Stimulated activated CD8-positive, alpha-beta memory T cell treated with anti-CD3 and anti-CD28 coated beads, Interleukin-12 subunit alpha, Interleukin-12 subunit beta, amount 100 ng/mL, for 1 hour (primary cell): ENCODE measurements at places on chromosomes 2 and 18.

DNA sequence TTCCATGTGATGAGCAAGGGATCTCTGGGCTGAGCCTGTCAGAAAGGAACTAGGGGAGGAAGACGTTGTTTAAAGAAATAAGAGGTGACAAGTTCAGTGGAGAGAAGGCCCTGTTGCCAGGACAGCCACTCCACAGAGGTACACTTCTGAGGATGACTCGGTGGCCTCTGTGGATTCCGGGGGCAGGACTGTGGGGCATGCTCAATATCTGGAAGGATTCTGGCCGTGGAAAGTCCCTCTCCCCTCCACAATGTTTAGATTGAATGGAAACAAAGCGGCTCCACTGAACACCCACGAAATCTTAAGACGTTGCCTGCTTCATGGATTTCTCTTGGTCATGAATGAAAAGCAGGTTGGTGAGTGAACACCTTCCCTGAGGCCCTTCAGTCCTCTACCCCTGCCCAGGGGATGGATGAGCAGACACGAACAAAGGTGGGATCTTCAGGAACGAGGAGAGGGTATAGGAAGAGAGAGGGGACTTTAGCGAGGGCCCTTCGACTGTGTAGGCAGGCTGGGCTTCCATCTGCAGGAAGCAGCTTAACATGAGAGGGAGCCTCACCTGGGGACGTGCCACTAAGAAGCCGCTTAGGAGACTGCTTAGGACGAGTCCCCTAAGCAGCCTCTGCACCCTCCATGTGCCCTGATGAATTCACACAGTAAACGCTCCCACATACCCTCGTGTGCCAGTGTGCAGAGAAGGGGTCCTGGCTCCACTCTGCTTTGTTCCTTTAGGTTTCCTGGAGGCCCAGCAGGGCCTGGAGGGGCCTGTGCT lies 1.9 kb downstream of the NTSR2 start:
- DNase-seq: no peak

- no peak for DNase-seq
Observed at GRCh38 chr2:189592353-189592984, 11.9 kb upstream of the SLC40A1 start.

DNA sequence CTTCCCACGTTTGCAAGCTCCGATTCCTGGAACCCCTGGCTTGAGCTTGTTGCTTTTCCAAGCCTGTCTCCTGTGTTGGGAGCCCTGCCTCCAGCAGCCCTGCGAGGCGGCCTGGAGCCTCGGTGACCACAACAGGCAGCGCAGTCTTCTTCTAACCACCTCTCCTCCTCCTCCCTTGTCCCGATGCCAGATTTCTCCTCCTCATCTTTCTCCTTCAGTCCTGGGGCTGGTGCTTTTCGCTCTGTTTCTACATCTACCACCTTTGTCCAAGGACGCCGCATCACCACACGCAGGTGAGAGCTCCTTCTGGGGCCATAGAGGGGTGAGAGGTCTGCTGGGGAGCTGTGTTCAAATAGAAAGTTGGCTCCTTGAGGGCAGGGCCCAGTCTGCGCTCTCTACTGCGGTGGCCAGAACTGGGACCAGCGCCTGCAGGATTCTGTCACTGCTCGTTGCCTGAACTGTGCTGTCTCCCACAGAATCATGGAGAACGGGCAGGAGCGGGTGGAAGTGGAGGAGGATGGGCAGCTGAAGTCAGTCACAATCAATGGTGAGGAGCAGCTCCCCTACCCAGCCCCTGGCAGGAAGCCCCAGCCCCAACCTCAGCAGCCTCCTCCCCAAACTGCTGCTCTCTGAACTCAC lies 3.9 kb downstream of the DNAJB2 start:
- DNase-seq: no peak

GRCh38 chr2:213787869-213788268 lies 503.6 kb downstream of the SPAG16 start:
- no peak for DNase-seq

- no peak for DNase-seq
Observed at GRCh38 chr2:225293638-225294037, 105.9 kb upstream of the NYAP2 start.

GRCh38 chr2:17680119-17680518 lies 73.5 kb downstream of the SMC6 start:
- DNase-seq: no peak

DNA sequence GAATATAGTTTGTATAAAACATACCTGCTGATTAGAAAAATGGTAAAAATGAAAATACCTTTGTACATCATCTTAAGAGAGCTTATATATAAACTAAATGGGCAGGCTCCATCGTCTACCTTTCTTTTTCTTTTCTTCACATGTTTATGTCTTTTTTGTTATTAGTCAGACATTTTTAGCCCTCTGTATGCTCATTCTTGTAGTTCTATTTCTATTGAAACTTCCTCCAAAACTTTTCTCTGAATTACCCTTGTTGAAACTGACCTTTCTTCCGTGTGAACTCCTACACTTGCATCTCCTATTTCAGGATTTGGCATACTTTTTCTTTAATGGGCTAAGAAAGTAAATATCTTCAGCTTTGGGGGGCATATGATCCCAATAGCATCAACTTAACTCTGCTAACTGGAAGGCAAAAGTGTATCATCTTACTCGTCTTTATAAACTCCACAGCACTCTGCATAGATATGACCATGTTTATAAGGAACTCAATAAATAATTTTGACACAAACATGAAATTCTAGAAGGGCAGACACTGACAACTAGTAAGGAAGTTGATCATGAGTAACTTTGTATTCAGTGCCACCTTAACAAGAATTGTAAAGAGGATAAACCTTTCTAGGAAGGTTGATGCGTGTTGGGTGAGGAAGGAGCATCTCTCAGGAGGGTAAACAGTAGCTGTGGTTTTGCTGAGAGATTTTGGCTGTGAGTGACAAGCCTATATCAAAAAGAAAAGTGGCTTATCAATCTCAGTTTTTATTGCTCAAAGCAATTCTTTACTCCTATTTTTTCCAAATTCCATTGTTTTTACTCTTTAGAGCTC lies 127.6 kb downstream of the PIK3C3 start:
- DNase-seq: no peak

DNA sequence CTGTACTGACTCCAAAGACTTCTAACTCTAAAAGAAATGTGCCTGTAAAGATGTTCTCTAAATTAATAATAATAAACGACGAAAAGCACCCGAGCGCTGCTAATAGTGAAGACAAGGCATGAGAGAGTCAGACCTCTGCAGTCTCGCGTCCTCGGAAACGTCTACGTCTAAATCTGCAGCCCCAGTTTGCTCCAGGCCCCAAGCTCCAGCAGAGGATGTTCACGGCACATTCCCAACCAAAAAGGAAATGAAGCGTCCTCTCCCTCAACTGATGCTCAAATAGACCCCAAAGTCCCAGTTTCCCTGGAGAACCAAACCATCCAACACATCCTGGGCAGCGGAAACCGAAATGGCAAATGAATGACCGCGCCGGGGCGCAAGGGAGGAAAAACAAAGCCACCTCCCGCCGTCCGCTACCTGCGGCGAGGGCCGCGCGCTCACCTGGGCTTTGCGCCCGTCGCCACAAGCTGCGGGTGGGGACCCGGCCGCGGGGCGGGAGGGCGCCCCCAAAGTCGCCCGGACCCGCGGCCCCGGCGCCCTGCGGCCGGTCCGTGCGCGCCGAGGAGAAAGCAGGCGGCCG lies 47.1 kb upstream of the CCDC150 start:
- DNase-seq: no peak

- DNase-seq: peak; percentile 15
Observed at GRCh38 chr2:143246815-143247744, 117.9 kb downstream of the ARHGAP15 start.

DNA sequence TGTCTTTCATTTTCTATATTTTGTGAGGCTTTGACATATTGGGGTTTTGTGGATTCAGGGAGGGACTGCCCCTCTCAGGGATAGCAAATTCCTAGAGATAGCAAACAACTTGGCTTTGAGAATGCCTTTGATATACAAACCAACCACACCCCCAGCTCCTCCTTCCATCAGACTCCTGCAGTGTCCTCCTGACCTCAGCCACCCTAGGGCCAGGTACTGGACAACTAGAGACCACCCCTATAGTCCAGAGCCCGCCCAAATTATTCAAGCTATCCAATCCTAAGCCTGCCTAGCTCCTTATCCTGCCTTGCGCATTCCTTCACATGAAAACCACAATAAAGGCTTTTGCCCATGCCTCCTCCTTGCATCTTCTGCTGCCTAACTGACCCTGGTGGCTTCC lies 22.9 kb upstream of the STAM2 start:
- no peak for DNase-seq

DNA sequence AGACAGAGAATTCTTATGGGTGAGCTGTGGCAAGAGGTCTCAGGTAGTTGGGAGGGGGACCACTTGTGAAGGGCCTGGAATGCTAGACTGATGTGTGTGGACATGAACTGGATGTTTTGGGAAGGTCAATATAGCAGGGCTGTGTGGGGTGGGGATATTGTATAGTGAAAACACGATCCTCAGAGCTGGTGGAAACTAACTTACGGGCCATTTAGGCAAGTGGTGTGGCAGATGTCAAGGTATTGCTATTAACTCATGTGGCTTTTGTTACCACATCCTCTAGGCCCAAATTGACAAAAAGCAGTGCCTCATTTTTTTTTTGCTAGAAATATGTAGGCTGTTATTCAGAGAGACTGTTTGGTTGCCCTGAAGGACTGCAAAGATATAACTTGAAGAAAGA lies 8.0 kb upstream of the GALNT1 start:
- no peak for DNase-seq

GRCh38 chr2:97869722-97870346 lies 125.9 kb downstream of the TMEM131 start:
- DNase-seq: no peak

DNA sequence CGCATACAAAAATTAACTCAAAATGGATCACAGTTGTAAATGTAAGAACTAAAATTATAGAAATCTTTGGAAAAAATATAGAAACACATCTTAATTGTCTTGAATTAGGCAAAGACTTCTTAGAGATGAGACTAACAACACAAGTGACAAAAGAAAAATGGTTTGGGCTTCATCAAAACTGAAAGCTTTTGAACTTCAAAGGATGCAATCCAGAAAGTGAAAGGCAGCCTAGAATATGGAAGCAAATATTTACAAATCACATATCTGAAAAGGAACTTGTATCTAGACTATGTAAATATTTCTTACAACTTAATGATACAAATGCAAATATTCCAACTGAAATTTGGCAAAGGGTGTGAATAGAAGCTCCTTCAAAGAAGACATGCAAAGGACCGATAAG lies 582.8 kb upstream of the ZEB2 start:
- no peak for DNase-seq

DNA sequence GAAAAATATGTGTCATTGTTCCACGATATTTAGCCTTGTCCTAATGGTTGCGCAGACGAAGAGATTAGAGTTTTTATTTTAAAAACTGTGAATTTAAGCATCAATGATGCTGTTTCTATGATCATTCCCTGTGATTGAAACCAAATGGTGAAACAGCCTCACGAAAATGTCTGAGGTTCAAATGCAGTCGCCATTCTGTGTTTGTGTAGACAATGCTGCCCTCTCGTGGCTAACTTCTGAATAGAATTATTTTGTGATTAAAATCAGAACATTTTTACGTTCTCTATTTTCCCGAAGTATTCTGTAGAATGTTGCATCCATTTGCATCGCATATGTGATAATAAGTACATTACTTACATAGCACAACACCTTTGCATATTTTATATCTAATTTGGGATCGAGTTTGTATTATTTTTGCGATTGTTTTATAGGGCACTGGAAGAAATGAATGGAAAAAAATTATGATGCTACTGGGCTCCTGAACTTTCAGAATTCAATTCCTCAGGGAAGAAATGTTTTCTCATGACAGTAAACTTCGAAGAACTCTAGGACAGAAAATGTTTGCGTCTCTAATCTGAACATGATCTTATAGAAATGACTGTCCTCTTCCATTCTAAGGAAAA lies 54.8 kb upstream of the CREB1 start:
- DNase-seq: peak; percentile 41

- DNase-seq: no peak
Observed at GRCh38 chr2:42072349-42073118, 24.7 kb downstream of the PKDCC start.

DNA sequence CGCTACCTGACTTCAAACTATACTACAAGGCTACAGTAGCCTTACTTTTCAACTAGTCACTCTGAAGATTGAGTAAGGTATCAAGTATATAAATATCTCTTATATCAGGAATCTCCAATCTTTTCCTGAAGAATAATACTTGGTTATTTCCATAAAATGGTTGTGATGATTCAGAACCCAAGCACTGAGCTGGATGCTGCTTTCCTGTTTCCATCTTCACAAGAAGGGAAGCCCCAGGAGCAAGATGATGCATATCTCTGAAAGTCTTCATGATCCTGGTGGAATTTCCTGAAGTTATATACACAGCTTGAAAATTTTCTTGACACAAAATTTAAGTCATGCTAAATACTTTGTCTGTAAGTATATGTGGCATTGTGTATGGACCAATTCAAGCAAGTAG lies 243.9 kb upstream of the TANK start:
- no peak for DNase-seq

DNA sequence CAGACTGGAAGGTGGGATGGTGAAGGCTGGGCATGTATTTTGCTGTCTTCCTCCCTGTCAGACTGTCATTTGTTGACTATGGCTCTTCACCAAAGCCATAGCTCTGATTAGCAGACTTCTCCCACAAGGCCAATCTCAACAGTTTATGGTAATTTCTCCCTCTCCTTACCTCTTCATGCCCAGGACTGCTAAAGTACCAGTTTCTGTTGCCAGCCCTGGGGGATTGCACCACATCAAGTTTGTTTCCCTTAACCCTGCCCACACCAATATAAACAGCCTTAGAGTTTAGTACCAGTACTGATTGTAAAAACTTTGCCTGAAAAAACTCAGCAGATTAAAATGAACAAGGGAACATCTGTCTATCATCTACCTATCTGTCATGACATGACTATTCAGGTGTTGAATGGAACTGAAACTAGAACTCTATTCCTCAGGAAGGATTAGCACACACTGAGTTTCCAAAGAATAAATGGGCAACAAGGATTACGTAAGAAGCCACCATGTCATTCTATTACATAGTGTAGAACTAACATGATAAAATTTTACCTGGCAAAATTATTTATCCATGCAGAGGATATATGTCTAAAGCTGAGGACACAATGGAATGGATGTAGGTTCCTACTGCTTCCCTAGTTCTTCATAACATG lies 13.7 kb downstream of the FEZ2 start:
- no peak for DNase-seq

- no peak for DNase-seq
Observed at GRCh38 chr2:55115761-55116597, 65.7 kb upstream of the RTN4 start.

DNA sequence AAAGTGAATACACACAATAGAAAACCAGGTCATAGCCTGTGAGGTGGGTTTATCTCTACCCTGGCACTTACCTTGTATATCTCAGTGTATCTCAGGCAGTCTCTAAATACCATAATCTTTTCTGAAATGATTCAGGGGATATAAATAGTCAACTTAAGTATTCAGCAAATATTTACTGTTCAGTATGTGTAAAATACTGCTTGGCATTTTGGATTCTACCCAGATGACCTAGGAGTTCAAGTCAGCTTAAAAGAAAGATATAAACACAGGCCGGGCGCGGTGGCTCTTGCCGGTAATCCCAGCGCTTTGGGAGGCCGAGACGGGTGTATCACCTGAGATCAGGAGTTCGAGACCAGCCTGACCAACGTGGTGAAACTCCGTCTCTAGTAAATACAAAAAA lies 23.8 kb downstream of the GRHL1 start:
- DNase-seq: no peak

- DNase-seq: no peak
Observed at GRCh38 chr2:134295441-134295840, 41.6 kb downstream of the MGAT5 start.
